ENCODE measurements at places on chromosomes 7 and 10. TPM values are rescaled to one million over a fixed set of nuclear protein-coding genes. Genes with fewer than 3 reads are reported as not detected.

The NFE2L3 gene
- total RNA-seq = 52.9 TPM

The PAPOLB gene
- not detected for total RNA-seq

The FAM131B gene
- total RNA-seq = 0.54 TPM

The MBLAC1 gene
- total RNA-seq = 5.0 TPM

The ELMO1 gene
- 13.6 TPM for total RNA-seq

The LBX1 gene
- not detected for total RNA-seq

The CRYGN gene
- total RNA-seq = not detected

The PPP1R9A gene
- total RNA-seq = 0.74 TPM

The SEM1 gene
- total RNA-seq = 26.7 TPM

The ITGA8 gene
- total RNA-seq = 0.53 TPM

The ZNF425 gene
- 0.74 TPM for total RNA-seq

The MKLN1 gene
- 15.7 TPM for total RNA-seq

The CDHR1 gene
- total RNA-seq = 0.05 TPM

The FOXI2 gene
- total RNA-seq = not detected

The SPDYE11 gene
- total RNA-seq = not detected

The FAM25G gene
- not detected for total RNA-seq

The ANKRD26 gene
- 4.1 TPM for total RNA-seq

The DYNC1I1 gene
- 0.89 TPM for total RNA-seq

The AHCYL2 gene
- total RNA-seq = 4.0 TPM

The TSPAN33 gene
- 0.13 TPM for total RNA-seq

The CALHM3 gene
- total RNA-seq = not detected

The PON1 gene
- not detected for total RNA-seq

The CTNNA3 gene
- total RNA-seq = not detected

The ZNF37A gene
- 13.6 TPM for total RNA-seq

The RGR gene
- total RNA-seq = not detected

The MSS51 gene
- 0.40 TPM for total RNA-seq

The DKK1 gene
- total RNA-seq = 166 TPM

The SFTPD gene
- not detected for total RNA-seq

The CYP2E1 gene
- total RNA-seq = under 0.01 TPM

The ELN gene
- total RNA-seq = 1.8 TPM

The C10orf143 gene
- total RNA-seq = not detected

The CPED1 gene
- 3.9 TPM for total RNA-seq

Measured in mammary microvascular endothelial cell (primary cell).